ENCODE measurements at places on chromosomes 16 and 17. TPM values are rescaled to one million over a fixed set of nuclear protein-coding genes. Genes with fewer than 3 reads are reported as not detected.

- H3K4me3 ChIP-seq, result no peak overlapping the region
- peaks cover 3% of the 10 kb centered on the region for H3K36me3 ChIP-seq
- H3K27me3 ChIP-seq, result peaks cover 15% of the 10 kb centered on the region
Observed at GRCh38 chr16:13727943-13728342, 192.0 kb upstream of the ERCC4 start.

ZNF747 gene
- total RNA-seq, result 11.3 TPM

GRCh38 chr16:13909872-13910303, 10.1 kb upstream of the ERCC4 start:
- H3K4me3 ChIP-seq, result no peak overlapping the region
- peaks cover 10% of the 10 kb centered on the region for H3K27me3 ChIP-seq
- H3K4me1 ChIP-seq, result no peaks in the 10 kb centered on the region
- no peak overlapping the region for H3K27ac ChIP-seq
- no peak for DNase-seq

GRCh38 chr17:40097931-40098845, 2.2 kb downstream of the NR1D1 start:
- peaks cover 2% of the 10 kb centered on the region for H3K36me3 ChIP-seq
- H3K4me3 ChIP-seq, result peak overlapping the region; percentile 74

DNA sequence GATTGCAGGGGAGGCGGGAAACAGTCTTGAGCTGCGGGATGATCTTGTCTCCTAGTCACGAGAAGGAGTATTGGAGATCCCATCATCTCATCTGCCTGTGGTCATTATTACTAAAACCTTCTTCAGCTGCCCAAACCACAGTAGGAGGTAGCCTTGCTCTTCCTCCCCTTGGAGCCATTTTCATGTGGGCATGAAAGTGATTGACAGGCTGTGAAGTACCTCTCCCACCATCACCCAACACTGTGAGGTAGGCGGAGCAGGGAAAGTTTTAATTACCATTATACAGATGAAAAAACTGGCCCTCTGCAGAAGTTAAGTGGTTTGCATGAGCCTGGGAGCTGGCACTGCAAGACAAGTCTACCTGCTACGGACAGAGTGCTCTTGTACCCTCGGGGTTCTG, 237.3 kb downstream of the MSI2 start:
- no peaks in the 10 kb centered on the region for H3K27me3 ChIP-seq
- H3K4me1 ChIP-seq, result peaks cover 31% of the 10 kb centered on the region
- peak overlapping the region; percentile 3 for H3K4me3 ChIP-seq
- no peak overlapping the region for H3K27ac ChIP-seq

GRCh38 chr16:19935694-19936093, 51.0 kb upstream of the GPRC5B start:
- no peaks in the 10 kb centered on the region for H3K4me1 ChIP-seq
- no peaks in the 10 kb centered on the region for H3K36me3 ChIP-seq
- no peak for DNase-seq
- no peak overlapping the region for H3K27ac ChIP-seq
- no peak overlapping the region for H3K4me3 ChIP-seq

GRCh38 chr17:34246881-34247280, 8.2 kb upstream of the CCL2 start:
- H3K27me3 ChIP-seq, result peaks cover 8% of the 10 kb centered on the region
- H3K4me1 ChIP-seq, result no peaks in the 10 kb centered on the region
- no peak overlapping the region for H3K4me3 ChIP-seq
- no peak for DNase-seq
- H3K36me3 ChIP-seq, result no peaks in the 10 kb centered on the region

ALOX12B gene
- total RNA-seq, result not detected

DNA sequence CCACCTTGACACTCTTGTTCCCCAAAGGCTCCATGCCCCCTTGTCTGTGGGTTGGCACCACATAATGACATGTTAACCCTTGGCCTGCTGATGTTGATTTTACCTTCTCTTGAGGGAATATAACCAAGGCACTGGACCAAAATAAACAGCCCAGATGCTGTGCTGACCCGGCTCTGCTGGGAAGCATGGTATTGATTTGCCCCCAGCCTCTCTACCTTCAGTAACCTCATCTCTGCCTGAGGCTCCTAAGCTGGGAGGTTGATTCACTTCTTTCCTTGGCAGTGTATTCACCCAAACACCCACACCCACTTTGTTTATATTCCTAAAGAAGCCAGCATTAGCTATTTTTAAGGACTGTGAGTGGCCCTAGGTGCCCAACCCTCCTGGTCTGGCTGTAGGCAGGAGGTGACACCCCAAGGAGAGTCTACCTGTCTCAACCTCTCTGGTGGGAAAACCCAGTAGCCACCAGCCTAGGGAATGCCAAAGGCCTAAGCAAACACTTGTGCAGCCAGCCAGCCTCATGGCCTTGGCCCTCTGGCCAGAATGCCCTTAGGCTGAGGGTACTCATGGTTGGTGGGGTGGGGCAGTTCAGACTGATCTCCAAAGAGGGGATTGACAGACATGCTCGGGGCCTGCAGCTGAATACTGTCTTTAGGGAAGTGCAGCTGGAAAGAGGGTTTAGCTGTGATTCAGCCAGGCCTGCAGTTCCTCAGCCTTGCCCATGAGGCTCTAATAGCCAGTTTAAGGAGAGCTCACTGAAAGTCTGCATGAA, 42.7 kb downstream of the GNAO1 start:
- H3K27me3 ChIP-seq, result no peaks in the 10 kb centered on the region
- H3K36me3 ChIP-seq, result no peaks in the 10 kb centered on the region
- H3K4me1 ChIP-seq, result peaks cover 11% of the 10 kb centered on the region
- H3K4me3 ChIP-seq, result no peak overlapping the region

DNA sequence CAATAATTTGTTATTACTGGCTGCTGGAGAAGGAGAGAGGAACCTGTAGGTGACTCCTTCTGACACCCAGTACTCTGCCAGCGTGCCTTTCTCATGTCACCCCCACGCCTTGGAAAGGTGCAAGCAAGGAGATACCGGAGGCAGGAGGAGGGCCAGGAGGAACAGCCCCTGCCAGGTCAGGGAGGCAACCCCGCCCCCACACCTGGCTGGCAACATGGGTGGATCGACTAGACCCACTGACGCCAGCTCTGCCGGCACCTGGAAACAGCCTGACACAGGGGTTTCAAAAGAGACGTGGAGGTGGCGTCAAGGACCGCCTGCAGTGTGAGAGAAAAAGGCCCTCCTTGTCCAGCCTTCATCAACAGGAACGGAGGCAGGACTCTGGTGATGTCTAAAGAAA, 62.3 kb downstream of the CYB5B start:
- no peaks in the 10 kb centered on the region for H3K27me3 ChIP-seq
- DNase-seq, result no peak
- H3K36me3 ChIP-seq, result no peaks in the 10 kb centered on the region
- H3K4me1 ChIP-seq, result no peaks in the 10 kb centered on the region
- H3K4me3 ChIP-seq, result no peak overlapping the region

PDILT gene
- not detected for total RNA-seq

DNA sequence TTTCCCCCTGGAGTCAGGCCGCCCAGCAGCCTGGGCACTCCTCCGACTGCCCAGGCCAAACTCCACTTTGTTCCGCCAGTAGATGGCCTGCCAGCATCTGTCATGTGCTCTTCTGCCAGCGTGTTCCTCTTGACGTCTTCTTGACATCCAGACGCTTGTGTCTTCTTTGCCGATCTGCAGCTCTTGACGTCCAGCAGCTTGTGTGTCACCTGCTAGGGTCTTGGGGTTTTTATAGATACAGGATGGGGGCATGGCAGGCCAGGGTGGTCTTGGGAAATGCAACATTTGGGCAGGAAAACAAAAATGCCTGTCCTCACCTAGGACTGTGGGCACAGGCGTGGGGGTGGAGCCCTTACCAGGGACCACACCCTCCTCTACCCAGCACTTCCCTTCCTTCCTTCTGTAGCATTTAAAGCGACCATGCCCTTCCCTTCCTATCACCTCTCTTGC, 88.7 kb downstream of the BMERB1 start:
- no peaks in the 10 kb centered on the region for H3K27me3 ChIP-seq
- no peak for DNase-seq
- no peak overlapping the region for H3K27ac ChIP-seq
- H3K4me1 ChIP-seq, result no peaks in the 10 kb centered on the region

DNA sequence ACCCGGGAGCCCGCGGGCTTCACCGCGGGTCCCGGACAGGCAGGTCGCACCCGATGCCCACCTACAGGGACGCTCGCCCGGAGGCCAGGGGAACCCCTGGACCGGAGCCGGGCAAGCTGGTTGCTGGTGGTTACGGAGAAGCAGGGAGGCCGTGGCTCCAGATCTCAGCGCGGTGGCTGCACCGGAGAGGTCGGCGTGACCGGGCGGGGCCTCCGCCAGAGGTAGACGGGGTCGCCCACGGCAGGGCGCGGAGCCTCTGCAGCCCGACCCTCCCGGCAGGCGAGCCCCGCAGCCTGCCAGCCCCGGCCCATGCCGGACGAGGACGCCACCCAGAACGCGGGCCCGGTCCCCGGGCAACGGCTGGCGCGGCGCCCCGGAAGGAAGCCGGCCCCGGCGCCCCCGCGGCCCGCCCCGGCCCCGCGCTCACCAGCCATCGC, 341 bp downstream of the PCYT2 start:
- DNase-seq, result no peak
- H3K4me1 ChIP-seq, result peaks cover 9% of the 10 kb centered on the region
- peaks cover 7% of the 10 kb centered on the region for H3K36me3 ChIP-seq
- peak overlapping the region; percentile 96 for H3K4me3 ChIP-seq
- no peak overlapping the region for H3K27ac ChIP-seq
- H3K27me3 ChIP-seq, result no peaks in the 10 kb centered on the region

GRCh38 chr17:63621229-63621683, 961 bp upstream of the MAP3K3 start:
- peaks cover 5% of the 10 kb centered on the region for H3K27me3 ChIP-seq
- peak overlapping the region; percentile 100 for H3K4me3 ChIP-seq
- H3K36me3 ChIP-seq, result no peaks in the 10 kb centered on the region
- no peak overlapping the region for H3K27ac ChIP-seq
- peaks cover 28% of the 10 kb centered on the region for H3K4me1 ChIP-seq

DNA sequence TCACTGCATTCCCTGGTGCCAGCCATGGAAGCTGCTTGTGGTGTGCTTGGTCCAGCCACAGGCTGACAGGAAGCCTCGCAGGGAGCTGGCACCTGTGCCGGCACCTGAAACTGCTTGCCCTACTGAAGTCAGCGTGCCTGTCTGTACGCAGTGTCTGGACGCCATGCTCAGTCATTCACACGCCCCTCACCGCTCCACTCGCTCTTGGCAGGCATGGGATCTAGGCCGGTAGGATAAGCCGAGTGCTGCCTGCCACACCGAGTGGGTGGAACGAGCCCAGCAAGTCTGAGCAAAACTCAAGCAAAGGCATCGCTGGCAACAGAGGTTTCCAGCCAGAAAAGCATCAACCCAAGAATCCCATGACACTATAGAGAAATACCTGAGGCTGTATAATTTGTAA, 350.6 kb downstream of the CDH11 start:
- no peak overlapping the region for H3K4me3 ChIP-seq
- no peaks in the 10 kb centered on the region for H3K27me3 ChIP-seq
- H3K36me3 ChIP-seq, result no peaks in the 10 kb centered on the region
- DNase-seq, result no peak

- no peaks in the 10 kb centered on the region for H3K27me3 ChIP-seq
- peaks cover 11% of the 10 kb centered on the region for H3K36me3 ChIP-seq
- no peak overlapping the region for H3K4me3 ChIP-seq
- H3K4me1 ChIP-seq, result peaks cover 30% of the 10 kb centered on the region
Observed at GRCh38 chr17:14923981-14924380, 341.1 kb downstream of the PMP22 start.

- no peaks in the 10 kb centered on the region for H3K4me1 ChIP-seq
- H3K36me3 ChIP-seq, result no peaks in the 10 kb centered on the region
- no peak for DNase-seq
- peaks cover 8% of the 10 kb centered on the region for H3K27me3 ChIP-seq
Observed at GRCh38 chr17:33972763-33973162, 282.3 kb upstream of the CCL2 start.

PAGR1 gene
- 48.4 TPM for total RNA-seq

MMP25 gene
- 0.64 TPM for total RNA-seq

MFAP4 gene
- 0.26 TPM for total RNA-seq

Measured in neural crest cell (in vitro differentiated cells).